NCI-H2171 (cell line): ENCODE measurements at places on chromosomes 11 and 22.

DNA sequence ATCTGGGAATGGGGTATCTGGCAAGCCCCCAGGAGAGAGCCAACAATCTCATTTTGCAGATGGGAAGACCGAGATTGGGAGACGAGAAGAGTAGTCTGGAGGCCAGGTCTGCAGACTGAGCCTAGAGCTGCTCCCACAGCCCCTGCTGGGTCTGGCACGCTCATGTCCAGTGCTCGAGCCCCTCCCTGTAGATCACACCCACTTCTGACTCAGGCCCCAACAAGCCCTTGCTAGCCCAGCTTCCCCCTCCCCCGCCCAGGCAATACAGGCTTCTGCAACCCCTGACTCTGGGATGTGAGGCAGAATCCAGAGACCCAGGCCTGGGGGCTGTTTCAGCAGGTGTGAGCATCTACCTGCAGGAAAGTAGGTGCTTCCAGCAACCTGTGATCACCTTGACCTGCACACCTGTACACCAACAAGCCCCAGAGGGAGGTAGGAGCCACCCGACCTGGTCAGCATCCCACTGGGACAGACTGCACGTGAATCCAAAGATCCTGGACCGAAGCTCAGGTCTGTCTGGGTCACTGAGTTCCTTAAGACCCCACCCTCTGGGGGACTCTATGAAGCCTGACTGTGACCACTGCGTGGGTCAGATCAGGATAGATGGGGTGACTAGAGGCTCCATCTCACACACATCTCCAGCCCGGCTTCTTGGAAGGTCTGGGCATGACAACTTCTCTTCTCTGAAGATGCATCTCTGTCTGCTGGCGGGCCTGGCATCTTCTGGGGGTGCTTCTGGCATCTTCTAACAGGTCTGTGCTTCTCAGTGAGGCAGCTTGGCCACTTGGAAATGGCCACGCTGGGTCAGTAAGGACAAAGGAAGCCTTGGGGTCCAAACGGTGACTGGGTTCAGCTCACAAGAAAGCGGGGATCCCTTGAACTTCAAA is 29.3 kb downstream of the LINC01488 start:
- DNase-seq = no peak

DNA sequence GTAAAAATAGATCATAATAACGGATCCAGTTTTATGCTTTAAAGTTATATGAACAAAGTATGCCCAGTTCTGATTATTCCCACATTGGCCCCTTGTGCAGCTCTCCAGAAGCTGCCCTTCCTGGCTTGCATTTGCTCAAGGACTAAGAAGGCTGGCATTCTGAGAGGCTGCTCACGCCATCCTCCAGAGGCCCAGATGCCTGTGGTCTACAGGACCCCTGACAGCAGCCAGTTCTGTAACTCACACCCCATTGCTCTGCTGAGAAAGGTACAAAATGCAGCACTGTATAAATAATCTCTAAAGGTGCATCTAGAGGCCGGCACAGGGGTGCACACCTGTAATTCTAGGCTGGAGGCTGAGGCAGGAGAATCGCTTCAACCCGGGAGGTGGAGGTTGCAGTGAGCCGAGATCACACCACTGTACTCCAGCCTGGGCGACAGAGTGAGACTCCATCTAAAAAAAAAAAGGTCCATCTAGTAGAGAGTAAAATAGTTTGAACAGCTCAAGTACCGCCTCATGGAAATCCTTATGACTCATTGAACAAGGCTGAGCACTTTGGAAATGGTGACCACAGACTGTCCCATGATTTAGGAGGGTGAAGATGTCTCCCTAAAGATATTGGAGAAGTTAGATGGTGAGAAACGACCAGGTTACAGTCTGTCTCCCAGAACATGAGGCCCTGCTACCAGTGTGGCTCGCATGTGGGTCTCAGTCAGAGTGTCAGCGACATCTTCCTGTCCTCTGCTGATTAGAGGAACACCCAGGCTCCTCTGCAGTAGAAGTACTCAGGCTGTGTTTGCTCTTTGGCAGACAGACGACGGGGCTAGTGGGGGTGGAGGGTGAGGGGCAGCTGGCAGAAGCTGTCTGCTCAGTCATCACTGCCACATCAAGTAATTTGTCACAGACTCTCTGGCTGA is 56.3 kb downstream of the KREMEN1 start:
- no peak for DNase-seq

DNA sequence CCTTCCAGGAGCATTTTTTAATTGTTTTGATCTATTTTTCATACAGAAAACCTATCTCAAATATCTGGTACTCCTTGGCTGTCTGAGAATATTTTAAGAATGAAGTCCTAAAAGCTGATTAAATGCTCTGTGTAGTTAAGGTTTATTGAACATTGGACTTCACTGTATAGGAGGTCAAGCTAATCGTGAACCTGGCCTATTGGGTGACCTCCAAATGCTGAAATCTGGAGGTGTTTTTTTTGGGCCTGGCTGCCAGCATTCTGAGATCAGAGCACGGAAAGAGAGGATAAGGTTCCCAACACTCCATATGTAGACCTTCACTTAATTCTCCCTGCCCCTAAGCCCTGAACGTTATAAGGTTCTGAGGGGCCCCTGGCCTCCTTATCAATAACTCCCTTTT is 8.3 kb downstream of the IL17RA start:
- no peak for DNase-seq

- no peak for DNase-seq
Measured at GRCh38 chr11:62223095-62223494, 14.6 kb downstream of the SCGB2A1 start.

DNA sequence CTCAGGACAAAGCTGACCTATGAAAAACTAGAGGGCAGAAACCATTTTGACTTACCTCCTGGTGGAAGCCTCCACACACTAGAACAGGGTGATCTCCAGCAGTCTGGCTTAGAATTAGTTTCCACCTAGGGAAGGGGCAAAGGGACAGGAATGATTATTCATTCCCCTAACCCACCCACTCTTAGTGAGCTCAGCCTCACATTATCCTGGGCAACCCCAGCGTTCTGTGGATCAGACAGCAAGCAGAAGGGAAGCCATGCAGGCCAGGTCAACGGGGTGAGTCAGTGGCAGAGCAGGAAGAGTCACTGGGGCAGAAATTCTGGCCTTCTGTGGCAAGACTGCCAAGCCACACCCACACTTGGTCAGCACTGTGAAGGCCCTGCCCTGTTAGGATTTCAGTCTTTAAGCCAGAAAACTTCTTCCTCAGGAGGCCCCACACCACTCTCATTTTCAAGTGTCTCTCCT is 10.5 kb downstream of the NUMA1 start:
- no peak for DNase-seq

DNA sequence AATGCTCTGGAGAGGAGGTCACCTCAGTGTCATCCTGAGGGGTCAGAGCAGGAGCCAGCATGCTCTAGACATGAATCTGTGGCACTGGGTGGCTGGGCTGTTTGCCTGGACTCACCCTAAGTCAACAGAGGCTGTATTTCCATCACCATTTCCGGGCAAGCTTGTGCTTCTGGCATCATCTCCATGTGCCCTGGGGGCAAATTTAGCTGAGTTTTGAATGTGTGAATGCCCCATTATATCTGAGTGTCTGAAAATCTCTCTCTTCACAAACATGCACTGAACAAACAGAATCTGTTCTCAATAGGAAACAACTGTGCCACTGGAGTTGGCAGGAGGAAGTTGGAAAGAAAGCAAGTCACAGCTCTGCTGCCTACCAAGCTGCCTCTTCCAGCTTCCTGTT is 356.2 kb downstream of the GRM5 start:
- no peak for DNase-seq

- no peak for DNase-seq
Measured at GRCh38 chr11:134046681-134047449, 22.0 kb upstream of the JAM3 start.

DNA sequence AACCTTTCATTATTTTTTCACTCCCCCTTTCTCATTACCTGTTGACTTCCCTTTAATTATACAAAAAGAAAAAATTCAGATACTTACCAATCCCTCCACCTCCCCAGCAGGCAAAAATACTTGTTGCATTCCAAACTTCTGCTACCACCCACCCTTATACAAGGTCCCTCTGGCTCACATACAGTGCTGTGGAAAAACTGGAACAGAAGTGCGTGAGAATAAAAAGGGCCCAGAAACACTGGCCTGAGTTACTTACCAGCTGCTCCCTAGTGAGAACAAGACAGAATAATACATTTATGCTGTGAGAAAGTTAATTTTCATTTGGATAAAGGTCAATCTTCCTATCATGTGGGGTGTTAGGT is 46.9 kb upstream of the RAPSN start:
- DNase-seq = no peak

- DNase-seq = no peak
Measured at GRCh38 chr11:3946455-3947017, 91.1 kb downstream of the STIM1 start.

DNA sequence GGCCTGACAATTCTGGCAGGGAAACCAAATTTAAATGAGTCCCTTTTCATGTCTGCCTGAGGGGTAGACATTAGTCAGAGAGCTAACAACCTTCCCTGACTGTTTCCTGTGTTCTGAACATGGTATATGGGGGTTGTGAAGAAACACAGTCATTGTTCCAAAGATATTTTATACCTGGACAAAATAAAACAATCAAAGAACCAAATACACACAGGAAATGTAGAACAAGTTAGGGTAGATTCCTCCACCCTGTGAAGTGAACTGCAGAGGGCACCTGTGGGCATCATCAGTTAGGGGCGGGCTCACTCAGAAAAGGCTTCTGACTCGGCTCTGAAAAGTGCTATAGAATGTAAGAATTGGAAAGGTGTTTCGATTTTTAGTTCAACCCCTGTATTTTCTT is 231.9 kb upstream of the CADM1 start:
- no peak for DNase-seq

- no peak for DNase-seq
Measured at GRCh38 chr22:33476716-33477115, 418.5 kb upstream of the SYN3 start.

DNA sequence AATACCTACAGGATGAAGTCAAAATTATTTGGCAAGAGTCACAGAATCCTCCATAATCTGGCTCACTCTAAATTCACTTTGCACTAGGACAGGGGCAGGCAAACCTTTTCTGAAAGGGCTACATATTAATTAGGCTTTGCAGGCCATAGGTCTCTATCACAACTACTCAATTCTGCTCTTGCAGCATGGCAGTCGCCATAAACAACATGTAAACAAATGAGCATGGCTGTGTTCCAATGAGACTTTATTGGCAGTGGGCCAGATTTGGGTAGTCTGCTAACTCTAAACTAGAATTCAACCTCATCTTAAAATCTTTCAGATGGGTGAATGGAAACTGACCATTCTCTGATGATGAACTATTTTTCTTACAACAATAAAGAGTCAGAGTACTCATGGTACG is 5.8 kb downstream of the THRSP start:
- no peak for DNase-seq

DNA sequence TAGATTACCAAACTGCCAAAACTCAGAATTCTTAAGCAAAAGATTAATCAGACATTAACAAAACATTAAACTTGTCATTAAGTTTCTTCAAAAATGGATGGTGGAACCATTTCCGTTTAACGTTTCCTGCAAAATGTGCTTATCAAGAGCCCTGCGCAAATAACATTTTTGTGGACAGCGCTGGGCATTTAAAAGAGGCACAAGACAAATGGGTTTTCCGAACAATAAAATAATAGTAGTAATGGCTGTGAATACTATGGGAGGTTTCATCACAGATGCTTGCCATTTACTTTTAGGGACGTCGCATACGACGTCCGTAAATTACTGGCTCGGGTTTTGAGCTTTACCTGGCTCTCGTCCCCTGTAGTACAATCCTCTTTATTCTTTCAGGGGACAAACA is 1.1 kb downstream of the NPAT start:
- no peak for DNase-seq

DNA sequence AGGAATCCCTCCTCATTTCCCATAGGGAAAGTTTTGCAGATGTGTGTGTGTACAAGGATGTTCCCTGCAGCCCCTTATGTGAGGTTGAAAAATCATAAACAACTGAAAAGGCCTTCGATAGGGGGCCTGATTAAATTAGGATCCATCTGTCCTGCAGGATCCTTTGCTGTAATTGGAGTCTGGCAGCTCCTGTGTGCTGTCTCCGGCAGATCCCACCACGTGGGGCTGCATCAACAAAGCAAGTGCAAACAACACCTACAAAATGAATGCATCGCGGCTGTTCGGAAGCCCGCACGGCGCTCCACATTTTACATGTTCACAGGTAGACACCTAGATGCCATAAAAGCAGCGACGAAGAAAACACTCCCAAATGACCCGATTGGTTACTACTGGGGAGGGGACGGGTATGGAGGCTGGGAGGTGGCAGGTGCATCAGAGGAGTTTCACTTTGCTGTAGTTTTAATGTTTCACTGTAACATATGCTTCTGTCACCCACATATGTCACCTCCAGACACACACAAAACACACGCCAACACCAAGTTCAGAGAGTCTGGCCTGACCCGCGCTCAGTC is 52.2 kb downstream of the NFAM1 start:
- peak; percentile 88 for DNase-seq

GRCh38 chr11:78031629-78032028 is 8.6 kb upstream of the KCTD14 start:
- DNase-seq = no peak

DNA sequence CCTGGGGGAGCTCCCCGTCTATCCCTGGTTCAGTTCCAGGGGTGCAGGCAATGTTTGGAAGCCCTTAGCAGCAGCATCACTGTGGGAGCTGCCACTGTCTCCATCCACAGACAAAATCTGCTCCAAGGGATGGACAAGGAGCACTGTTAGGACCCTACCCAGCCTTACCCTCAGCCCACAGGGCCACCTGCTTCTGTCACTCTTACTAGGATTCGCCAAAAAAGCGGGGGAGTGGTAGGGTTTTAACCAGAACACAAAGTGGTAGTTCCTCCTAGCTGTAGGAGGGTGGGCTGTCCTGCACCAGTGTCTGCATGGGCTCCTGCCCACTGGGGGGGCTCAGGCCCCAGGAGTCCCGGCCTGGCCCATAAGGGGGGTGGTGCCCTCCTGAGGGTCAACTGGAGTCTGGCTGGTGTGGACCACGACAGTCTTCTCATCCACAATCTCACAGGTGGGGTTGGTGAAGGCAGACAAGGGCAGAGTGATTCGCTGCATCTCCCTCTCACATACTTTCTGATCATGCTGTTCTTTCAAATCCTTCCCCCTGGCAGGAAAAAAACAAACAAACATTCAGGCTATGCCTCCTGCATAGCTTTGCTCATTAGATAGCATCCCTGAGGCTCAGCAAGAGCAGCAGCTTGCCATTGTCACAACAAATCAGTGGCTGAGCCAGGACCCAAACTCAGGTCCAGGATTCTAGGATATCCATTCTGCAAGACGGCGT is 9.4 kb downstream of the PIK3IP1 start:
- DNase-seq = no peak

- DNase-seq = no peak
Measured at GRCh38 chr22:29083933-29084591, 11.2 kb downstream of the KREMEN1 start.
